CD4-positive, alpha-beta memory T cell (primary cell): ENCODE measurements at places on chromosomes 7 and 10.

- DNase-seq = no peak
These were observed 96.1 kb upstream of the HABP2 start for GRCh38 chr10:113456741-113457140.

DNA sequence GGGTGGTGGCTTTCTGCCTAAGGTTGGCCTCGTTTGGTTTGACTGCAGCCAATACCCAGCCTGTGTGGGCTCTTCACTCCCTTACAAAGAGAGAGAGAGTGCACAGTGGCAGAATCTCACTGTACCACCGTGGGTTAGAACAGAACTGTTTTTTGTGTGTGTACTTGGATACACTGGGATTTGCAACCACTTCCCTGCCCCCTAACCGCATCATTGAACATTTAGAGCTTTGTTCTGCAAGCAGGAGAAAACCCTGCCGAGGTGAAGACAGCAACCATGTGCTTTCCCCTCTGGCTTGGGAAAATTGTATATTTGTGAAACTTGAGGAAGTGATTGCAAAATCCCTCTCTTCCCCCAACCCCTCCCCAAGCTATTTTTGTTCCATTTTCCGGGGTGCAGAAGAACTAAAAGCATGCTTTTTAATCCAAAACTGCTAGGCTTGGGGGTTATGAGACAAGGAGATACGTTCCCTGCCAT, 201.2 kb downstream of the TCF7L2 start:
- DNase-seq = no peak

DNA sequence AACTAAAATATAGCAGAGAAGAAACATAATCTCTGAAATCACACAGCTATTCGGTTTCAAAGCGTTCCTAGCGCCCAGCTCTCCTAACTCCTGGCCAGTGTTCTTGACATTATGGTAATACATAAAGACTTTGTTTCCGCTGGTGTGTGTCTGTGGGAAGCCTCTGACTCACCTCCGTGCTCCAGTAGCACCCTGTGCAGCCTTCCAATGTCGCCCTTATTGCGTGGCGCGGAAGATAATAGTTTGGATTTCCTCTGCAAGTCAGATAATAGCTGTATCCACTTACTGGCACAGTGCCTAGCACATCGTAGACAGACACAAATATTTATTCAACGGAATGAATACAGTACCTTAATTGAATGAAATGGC, 570 bp downstream of the BMS1 start:
- DNase-seq = no peak

DNA sequence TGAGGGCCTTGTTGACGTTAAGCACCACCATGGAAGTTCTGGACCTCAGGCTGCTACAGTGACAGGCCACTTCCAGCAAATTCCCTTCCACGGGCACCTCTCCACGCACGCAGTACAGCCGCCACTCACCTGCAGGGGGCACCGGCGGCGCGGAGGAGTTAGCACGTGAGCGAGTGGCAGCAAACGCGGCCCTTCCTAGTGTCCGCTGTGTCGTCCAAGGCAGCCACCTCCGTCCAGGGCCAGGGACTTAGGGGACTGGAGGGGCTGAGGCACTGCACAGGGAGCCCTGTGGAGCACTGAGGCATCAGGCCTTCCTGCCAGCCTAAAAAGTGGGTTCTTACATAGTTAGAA, 164.4 kb downstream of the SVIL start:
- DNase-seq = no peak

DNA sequence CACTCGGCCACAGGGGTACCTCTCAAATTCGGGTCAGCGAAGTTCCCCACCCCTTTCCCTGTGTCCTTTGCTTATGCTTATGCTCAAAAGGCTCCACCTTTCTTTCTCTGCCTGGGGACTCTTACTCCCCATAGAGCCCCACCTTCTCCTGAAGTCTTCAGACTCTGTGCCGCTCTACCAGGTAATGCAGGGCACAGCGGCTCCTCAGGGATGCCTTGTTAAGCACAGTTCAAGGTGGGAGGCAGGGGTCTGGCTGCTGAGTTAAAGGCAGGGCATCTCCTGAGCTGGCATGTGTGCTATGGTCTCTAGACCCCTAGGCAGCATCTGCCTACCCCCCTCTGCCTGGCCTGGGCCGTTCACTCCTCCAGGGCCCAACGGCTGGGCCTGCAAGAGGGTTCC, 3.0 kb upstream of the CXCL12 start:
- no peak for DNase-seq

GRCh38 chr10:31908157-31908556, 20.5 kb downstream of the ARHGAP12 start:
- DNase-seq = no peak

- DNase-seq = no peak
These were observed 167.2 kb downstream of the FRMD4A start for GRCh38 chr10:14163377-14164086.

DNA sequence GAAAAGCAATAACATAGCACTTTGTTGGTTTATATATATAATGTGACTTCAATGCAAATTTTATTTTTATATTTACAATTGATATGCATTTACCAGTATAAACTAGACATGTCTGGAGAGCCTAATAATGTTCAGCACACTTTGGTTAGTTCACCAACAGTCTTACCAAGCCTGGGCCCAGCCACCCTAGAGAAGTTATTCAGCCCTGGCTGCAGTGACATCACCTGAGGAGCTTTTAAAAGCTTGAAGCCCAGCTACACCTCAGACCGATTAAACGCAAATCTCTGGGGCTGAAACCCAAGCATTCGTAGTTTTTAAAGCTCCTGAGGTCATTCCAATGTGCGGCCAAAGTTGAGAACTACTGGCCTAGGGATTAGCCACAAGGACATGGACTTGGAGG, 155.0 kb upstream of the LANCL2 start:
- no peak for DNase-seq
